BJ (cell line): ENCODE measurements at places on chromosomes 16 and 17.

DNA sequence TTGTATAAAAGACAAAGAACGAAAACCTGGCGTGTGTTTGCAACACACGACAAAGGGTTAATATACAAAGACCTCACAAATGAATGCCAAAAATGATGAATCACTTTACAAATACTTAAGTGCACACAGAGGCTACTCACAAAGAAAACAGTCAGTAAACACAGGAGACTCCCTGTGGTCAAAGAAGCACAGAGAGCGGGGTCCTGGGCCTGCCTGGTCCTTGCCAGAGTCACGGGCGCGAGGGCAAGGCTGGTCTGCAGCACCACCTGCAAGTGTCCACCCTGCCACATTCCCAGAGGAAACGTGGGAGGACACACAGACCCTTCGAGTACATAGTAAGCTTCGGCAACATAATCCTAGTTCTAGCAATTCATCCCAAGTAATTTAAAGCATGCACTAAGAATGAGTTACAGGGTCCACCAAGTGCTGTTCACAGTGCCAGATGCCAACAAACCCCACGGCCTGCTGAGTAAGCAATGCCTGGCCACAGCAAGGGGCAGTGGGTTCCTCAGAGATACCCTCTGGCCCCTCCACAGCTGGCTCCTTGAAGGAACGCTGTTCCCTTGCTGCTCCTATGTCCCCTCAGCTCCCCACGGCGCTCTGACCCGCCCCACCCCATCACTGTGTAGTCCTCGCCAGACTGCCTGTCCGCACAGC, 24.6 kb upstream of the FAAP100 start:
- no peak for DNase-seq

DNA sequence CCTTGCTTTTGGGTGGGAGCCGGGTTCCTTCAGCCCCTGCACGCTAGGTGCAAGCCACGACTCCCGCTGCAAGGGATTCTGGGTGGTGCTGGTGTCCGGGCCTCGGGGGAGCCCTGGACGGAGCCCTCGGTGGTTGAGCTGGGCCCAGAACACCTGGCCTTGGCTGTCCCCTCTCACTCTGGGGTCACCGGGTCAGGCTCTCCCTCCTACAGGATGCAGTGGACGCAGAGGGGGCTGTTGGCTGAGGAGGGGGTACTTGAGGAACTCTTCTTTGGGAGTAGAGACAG, 27.9 kb upstream of the SLC38A10 start:
- DNase-seq = no peak

DNA sequence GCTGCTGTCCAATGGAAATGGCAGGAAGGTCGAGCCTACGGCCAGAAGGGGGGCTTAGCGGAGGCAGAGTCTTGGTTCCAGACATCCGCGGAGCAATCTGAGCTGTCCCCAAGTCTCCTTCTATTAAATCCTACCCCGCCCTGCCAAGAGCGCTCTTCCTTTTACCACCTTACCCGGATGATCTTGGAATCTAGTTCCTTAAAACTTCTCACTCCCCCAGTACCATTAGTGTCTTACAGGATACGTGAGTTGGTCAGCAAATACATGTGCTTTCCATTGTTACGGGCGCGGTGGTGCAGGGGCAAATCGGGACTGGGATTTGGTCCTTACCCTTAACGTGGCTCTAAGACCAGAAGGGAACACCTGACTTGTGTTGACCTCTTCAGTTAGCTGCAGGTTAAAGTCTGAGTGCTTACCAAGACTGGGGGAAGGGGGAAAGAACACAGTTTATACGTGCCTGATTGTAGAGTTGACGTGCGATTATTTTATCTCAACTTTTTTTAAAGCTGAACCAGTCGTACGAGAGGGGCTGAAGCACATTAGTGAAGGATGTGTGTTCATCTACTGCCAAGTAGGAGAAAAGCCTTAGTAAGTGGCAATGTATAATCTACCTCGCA, 495 bp downstream of the TXNDC17 start:
- no peak for DNase-seq

GRCh38 chr16:28974007-28974436, 556 bp upstream of the SPNS1 start:
- peak; percentile 7 for DNase-seq

DNA sequence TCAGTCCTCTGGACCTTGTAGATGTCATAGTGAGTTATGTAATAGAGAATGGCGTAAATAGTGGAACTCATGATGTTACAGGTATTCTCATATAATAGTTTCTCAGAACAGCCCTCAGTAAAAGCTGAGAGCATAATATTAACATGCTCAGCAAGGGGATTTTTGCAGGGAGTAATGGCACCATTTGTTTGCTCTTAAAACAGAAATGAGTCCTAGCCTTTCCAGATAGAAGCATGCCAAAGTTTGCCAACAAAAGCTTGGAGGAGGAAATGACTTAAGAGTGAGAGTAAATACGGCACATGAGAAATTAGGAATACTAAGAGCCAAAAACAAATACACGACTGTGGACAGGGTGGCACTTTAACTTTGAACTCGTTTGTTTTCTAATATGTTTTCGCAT, 198.4 kb downstream of the ANKFN1 start:
- no peak for DNase-seq

GRCh38 chr17:29066606-29067005, 23.7 kb downstream of the PIPOX start:
- no peak for DNase-seq

GRCh38 chr17:74520790-74521480, 10.3 kb downstream of the CD300LB start:
- DNase-seq = no peak

- DNase-seq = no peak
These were observed 69.5 kb downstream of the JPH3 start for GRCh38 chr16:87671715-87672270.
